ENCODE measurements at places on chromosomes 7 and 10.

DNA sequence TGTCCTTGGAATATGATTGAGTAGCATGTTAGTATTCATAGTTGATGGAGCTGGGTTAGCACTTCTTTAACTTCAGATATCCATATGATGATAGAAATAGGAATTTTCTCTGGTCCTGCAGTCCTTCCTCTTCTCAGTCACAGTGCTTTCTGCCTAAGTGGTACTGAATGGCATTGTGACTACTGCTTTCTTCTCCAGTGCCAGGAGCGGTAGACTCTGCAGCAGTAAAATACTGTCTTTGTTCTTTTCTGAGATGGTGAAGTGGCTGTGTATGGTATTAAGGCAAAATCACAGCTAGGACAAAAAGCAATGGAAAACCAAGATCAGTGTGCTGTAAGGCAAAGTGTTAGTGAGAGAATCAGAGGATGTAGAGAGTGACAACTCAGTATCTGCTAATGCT is 46.6 kb downstream of the C1GALT1 start:
- no peak overlapping the region for H3K27ac ChIP-seq
- no peak overlapping the region for H3K4me3 ChIP-seq
- no peaks in the 10 kb centered on the region for H3K27me3 ChIP-seq
- peaks cover 22% of the 10 kb centered on the region for H3K36me3 ChIP-seq

GRCh38 chr10:66999762-67000545 is 74.1 kb downstream of the LRRTM3 start:
- no peaks in the 10 kb centered on the region for H3K27me3 ChIP-seq
- H3K36me3 ChIP-seq, result no peaks in the 10 kb centered on the region
- no peak overlapping the region for H3K27ac ChIP-seq

DNA sequence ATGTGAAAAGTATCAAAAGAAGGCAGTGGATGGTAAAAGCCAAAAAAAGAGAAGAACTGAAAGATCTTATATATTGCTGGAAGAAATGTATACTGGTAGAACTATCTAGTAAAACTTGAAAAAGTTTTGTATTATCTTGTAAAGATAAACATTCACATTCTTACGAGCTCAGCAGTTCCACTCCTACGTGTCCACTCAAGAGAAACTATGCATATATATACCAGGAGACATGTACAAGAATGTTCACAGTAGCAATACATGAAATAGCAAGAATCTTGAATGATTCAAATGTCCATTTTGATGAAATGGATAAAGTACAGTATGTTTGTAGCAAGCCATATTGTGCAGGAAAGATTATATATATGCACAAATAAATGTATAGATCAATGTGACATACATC is 155.0 kb downstream of the RNF133 start:
- no peak overlapping the region for H3K27ac ChIP-seq
- peaks cover 5% of the 10 kb centered on the region for H3K4me1 ChIP-seq
- DNase-seq, result no peak
- no peaks in the 10 kb centered on the region for H3K36me3 ChIP-seq
- no peaks in the 10 kb centered on the region for H3K27me3 ChIP-seq

DNA sequence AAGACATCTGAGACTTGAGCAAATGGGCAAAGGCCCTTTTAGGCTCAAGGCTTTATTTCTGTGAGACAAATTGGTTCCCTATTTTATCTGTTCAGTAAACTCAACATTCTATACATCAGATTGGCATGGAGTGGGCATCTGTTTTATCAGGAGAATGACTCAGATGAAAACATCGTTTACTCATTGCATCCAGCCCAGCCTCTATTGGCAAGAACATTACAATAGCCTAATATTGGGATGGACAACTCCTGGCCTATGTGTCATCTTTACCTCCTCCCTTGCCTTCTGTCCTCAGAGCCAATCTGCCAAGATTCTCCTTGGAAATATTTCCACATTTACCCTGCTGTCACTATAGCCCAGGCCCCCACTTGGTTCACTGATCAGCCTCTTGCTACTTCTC is 5.5 kb upstream of the BLNK start:
- no peak overlapping the region for H3K4me3 ChIP-seq
- peak; percentile 30 for DNase-seq
- H3K36me3 ChIP-seq, result no peaks in the 10 kb centered on the region
- peaks cover 74% of the 10 kb centered on the region for H3K4me1 ChIP-seq

- no peak for DNase-seq
- H3K27me3 ChIP-seq, result peaks cover 3% of the 10 kb centered on the region
- H3K27ac ChIP-seq, result no peak overlapping the region
Observed at GRCh38 chr7:91812388-91812787, 68.1 kb downstream of the MTERF1 start.

- H3K27ac ChIP-seq, result no peak overlapping the region
- DNase-seq, result no peak
- H3K27me3 ChIP-seq, result no peaks in the 10 kb centered on the region
- H3K36me3 ChIP-seq, result peaks cover 22% of the 10 kb centered on the region
- H3K4me1 ChIP-seq, result peaks cover 32% of the 10 kb centered on the region
Observed at GRCh38 chr7:43873300-43873699, 4.0 kb upstream of the MRPS24 start.
